NCI-H2081 treated with DMSO at 0.1 percent for 48 hours (cell line): ENCODE measurements at places on chromosomes 3 and 15.

- DNase-seq, result no peak
Measured at GRCh38 chr3:197592361-197593045, 36.7 kb upstream of the BDH1 start.

GRCh38 chr15:64621056-64621455 lies 154.3 kb downstream of the RBPMS2 start:
- DNase-seq, result no peak

- no peak for DNase-seq
Measured at GRCh38 chr3:155517903-155518302, 224.4 kb upstream of the STRIT1 start.

DNA sequence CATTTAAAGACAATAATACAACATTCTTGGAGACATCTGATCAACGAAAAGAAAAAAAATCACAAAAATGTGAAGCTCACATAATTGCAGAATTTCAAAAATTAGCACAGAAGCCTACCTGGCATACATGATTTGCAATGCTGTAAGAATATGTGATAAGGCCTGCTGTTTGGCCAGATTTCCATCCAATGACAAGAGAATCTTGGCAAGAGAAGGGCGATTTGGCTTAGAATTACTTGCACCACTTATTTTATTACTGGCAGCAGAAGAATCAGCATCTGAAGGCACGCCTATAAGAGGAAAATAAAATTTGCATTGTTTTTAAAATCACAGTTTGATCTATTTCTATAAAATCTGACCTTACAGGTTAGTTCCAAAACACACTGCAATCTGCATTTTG lies 70.3 kb upstream of the OCA2 start:
- DNase-seq, result no peak

- DNase-seq, result no peak
Measured at GRCh38 chr15:69973102-69973714, 124.5 kb downstream of the TLE3 start.

GRCh38 chr3:115270849-115271248 lies 123.8 kb upstream of the ZBTB20 start:
- no peak for DNase-seq
